ENCODE measurements at places on chromosomes 5 and 9.

DNA sequence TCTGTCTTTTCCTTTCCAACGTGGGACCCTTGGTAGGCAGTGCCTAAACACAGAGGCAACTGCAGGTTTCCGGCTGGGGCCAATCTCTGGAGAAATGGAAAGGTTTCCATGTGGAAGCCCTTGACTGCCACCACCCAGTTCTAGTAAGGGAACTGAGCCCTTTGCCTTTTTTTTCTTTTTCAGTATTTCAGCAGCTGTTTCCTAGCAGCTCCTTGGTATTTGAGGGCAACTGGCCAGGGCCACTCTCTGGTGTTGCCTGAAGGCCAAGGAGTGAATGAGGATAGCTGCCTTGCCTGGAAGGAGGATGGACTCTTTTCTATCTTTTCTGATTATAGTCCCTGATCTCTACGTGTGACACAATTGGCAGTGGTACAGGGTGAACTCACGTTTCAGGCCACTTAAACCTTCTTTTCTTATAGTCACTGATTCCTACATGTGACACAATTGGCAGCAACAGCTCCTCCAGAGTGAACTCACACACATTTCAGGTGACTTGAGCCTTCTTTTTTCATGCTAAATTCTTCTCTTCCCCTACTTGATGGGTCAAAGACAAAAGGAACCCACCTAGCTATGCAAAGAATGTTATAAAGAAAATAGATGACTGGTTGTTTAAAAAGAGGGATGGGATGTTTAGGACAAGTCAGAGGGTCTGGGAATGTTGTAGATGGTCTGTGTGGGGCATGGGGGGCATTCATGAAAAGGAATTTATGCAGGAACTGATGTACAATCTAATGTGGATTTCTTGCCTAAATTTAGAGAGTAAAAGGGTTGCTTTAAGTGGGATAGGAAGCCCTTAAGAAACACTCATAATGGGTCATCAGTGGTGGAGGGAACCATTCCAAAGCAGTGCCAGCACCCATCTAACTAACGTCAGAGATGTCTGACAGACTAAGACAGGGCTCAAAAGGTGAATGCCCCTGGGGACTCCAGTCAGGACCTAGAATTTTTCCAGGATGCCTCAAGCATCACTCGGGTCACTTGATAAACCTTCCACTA lies 190.1 kb downstream of the TMEM232 start:
- DNase-seq: no peak

GRCh38 chr9:17315341-17315740 lies 180.5 kb downstream of the CNTLN start:
- DNase-seq: no peak

DNA sequence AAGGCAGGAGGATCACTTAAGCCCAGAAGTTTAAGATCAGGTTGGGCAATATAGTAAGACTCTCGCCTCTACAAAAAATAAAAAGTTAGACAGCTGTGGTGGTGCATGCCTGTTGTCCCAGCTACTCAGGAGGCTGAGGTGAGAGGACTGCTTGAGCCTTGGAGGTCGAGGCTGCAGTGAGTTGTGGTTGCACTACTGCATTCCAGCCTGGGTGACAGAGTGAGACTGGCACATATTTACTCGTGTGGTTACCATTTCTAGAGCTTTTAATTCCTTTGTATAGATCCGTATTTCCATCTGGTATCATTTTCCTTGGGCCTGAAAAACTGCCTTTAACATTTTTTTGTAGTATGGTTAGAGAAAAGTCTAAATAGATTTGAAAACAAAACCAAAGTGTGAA lies 7.8 kb downstream of the IL6ST start:
- no peak for DNase-seq

GRCh38 chr5:130324953-130325671 lies 420.8 kb downstream of the CHSY3 start:
- DNase-seq: no peak

DNA sequence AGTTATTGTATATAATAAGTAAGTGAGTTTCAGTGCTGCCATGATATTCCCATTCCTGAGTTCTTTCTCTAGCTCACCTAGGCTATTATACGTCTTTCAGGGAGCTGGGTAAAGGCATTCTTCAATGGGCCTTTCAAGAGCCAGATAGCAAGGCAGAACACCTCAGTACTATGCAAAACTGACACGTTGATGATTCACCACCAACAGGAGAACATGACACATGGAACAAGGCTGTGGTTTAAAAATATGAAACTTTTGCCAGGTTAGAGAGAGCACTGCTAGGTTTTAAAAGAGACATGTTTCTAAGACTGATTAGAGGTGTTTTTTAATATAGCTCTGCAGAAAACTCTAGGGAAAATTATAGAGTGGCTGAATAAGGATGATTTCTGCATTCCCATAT lies 95.9 kb downstream of the UGCG start:
- no peak for DNase-seq

DNA sequence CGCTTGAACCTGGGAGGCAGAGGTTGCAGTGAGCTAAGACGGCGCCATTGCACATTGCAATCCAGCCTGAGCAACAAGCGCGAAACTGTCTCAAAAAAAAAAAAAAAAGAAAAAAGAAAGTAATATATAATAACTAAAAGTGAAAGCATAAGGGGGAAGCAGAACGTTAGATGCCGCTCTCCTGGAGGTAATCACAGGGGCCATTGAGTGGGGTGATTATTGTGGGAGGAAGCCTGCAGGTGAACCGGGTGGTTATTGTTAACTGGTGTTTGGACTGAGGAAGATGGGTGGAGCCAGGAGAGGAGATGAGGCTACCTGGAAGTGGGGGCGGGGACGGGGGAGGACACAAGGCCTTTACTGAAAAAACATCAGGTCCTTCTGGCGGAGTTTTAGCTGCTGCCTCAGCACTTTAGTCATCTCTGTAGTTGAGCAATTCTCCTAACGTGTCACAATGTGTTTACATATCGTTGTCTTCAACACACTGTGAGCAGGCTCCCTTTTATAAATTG lies 5.3 kb upstream of the TJP2 start:
- DNase-seq: no peak

- DNase-seq: no peak
These were observed 120.1 kb upstream of the LPAR1 start for GRCh38 chr9:111158363-111158762.

DNA sequence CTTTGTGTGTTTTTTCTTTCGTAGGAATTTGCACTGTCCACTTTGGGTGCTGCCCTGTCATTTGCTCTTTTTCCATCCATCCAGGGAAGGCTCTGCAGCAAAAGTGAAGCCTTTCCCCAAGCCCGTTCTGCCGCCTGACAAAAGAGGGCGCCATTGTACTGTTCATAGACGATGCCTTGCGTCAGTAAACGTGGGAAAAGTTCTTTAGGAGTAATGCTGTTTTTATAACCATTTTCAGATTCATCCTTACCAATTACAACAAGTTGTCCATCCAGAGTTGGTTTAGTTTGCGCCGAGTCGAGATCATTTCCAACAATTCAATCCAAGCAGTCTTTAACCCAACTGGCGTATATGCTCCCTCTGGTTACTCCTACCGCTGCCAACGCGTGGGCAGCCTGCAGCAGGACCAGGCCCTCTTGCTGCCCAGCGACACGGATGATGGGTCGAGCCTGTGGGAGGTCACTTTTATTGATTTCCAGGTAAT lies 34.3 kb upstream of the RPS23 start:
- no peak for DNase-seq

GRCh38 chr9:98367371-98367900 lies 112.0 kb upstream of the TBC1D2 start:
- no peak for DNase-seq

DNA sequence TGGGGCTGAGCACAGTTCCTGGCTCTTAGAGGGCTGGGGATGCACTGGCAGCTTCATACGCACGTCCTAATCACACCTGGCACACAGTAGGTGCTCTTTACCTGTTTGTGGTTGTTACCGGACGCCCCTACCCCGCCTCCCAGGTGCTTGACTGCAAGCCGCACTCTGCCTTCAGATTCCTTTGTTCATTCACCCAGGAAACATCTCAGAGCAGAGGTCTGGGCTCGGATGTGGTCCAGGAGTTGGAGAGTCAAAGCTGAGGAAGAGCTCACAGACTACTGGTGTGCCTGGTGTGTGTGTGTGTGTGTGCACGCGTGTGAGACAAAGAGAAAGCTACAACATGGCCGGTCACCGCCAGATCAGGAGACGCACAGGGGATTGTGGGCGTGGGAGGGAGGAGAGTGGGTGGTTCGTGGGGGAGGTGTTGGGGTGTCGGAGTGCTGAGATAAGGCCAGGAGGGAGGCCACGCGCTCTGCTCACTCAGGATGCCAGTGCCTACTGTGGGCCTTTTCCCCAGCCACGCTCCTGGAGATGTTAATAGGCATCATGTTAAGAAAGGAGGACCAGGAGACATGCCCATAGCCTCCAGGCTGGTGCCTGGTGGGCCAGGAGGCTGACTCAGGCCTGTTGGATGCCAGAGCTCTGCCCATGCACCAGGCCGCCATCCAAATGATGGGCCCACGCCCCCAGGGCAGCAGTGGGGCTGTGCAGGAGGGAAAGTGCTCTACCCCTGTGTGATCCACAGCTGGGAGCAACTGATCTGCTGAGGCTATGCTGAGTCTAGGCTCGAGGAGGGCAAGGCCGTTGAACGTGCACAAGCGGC lies 39.9 kb downstream of the CRB2 start:
- no peak for DNase-seq

DNA sequence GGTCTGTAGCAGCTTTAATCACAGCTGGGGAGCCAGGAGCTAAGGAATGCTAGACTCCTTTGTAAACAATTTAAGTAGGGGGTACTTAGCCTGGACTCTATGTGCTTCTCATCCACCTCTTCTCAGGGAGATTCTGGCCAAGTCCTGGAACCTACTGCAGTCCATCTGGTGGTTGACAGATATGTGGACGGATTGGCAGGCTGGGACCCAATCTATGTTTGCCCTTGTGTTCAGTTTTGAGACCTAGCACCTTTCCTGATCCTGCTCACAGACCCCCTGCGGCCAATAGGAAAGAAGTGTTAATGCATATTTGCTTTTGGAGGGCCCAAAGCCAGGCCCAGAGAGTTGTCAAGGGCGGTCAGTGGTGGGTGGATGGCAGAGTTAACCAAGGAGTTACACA lies 6.4 kb downstream of the SLC22A5 start:
- DNase-seq: no peak

DNA sequence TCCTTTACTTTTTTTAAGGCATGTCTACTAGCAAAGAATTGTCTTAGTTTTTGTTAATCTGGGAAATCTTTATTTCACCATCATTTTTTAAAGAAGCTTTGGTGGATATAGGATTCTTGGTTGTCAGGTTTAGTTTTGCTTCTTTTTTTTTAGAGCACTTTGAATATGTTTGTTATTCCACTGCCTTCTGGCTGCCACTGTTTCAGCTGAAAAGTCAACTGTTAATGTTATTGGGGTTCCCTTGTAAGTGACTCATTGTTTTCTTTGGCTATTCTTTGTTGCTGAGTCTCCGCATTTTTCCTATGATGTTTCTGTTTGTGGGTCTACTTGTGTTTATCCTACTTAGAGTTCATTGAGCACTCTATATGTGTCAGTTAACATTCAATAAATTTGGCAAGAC lies 44.4 kb downstream of the PHAX start:
- DNase-seq: no peak

GRCh38 chr9:36341936-36342577 lies 58.0 kb downstream of the RNF38 start:
- DNase-seq: no peak

GRCh38 chr5:172800088-172800551 lies 29.1 kb upstream of the DUSP1 start:
- no peak for DNase-seq

- no peak for DNase-seq
These were observed 38.5 kb upstream of the AKNA start for GRCh38 chr9:114426046-114426948.

DNA sequence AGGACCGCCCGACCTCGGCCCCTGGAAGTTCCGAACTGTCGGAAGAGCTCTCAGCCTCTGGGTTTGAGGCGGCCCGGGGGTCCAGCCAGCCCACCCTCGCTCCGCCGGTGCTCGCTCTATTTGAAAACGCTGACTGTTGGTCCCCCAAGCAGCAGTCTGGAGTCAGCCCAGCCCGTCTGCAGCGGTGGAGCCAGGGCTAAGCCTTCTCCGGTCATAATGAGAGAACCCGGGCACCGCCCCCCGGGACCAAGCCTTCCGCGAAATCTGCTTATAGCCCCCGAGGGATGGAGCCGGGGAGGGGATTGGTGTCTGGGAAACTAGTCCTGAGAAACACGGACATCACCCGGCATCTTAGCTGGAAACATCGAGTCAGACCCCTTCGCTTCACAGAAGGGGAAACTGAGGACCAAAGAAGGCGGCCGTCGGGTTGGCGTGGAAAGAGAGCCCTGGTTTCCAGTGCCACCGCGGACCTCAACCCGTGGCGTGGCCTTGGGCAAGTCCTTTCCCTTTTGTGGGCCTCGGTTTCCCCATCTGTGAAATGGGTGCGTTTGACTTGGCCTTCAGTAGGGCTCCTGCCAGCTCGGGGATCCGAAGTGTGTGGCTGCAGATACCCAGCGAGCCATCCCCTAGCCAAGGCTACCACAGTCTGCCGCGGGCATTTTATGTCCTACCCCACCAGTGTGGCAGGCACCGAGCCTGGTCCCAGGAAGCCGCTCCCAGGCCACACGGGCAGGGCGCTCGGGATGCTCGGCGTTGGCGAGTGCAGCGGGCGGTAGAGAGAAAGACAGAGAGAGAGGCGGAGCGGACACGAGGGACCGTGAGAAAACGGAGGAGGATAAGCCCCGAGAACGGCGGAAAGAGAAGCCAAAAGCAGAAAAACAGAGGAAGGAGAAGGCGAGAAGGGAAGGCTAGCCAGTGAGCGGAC lies 857 bp downstream of the ADAM19 start:
- DNase-seq: no peak

DNA sequence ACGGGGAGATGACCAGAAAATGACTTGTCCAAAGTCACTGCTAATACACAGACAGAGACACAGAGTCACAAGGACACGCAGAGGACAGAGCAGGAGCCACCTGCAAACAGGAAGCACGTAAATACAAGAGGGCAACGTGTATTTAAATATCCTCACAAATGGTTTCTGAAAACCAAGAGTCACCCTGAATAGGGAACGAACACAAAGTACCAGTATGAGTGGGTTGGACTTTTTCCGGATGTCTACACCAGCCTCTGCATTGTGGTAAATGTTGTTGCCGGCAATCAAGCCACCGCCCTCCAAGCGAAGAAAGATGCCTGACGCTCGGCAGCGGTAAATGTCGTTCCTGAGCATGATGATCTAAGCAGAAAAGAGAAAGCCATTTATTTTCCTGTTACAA lies 44.5 kb downstream of the FBXO10 start:
- DNase-seq: peak; percentile 39

GRCh38 chr5:132753135-132753987 lies 6.1 kb downstream of the CCNI2 start:
- DNase-seq: no peak

DNA sequence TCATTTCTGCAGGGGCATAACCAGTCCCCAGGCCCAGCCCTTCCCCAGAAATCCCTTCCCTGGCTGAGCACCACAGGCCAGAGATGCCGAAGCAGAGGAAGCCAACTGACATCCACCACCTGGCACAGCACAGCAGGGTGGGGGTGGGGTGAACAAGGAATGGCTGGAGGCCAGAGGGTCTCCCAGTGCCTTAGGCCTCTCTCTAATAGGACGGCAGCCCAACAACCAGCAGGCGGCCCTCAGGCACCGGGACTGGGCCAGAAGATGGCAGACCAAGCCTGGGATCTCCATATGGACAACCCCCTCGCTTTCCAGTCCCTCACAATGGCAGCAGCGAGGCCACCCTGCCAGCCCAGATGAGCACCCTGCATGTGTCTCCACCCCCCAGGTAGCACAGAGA lies 13.2 kb downstream of the PDLIM4 start:
- DNase-seq: no peak

Measured in T-helper 9 cell (primary cell).